Activated T-cell treated with anti-CD3 and anti-CD28 coated beads, Interleukin-2, amount 50 U/mL, for 72 hours (primary cell): ENCODE measurements at places on chromosomes 2 and 18. TPM values are rescaled to one million over a fixed set of nuclear protein-coding genes. Genes with fewer than 3 reads are reported as not detected.

The MALL gene
- 0.17 TPM for total RNA-seq

DNA sequence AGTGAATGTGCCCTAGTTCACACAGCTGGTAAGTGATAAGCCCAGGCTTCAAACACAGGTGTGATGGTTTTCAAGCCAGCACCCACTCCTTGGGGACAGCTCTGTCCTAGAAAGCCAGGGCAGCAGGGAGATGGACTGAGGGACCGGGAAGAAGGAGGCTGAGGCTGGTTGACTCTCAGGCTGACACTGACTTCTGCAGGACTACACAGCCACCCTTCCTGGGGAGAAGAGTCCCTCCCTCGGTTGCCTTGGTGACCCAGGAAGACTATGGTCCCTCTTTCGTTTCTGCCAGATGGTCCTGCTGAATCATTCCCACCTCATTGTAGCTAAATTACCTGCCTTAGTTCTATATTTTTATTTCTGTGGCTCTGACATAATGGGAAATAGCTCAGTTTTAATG lies 11.3 kb upstream of the FSHR start:
- no peak for DNase-seq
- H3K27ac ChIP-seq: no peak overlapping the region
- H3K4me3 ChIP-seq: no peak overlapping the region
- no peaks in the 10 kb centered on the region for H3K27me3 ChIP-seq
- no peaks in the 10 kb centered on the region for H3K36me3 ChIP-seq

GRCh38 chr2:3450385-3451010 lies 68.8 kb downstream of the ADI1 start:
- H3K27ac ChIP-seq: no peak overlapping the region
- no peaks in the 10 kb centered on the region for H3K4me1 ChIP-seq
- no peak for DNase-seq
- no peak overlapping the region for H3K4me3 ChIP-seq
- no peaks in the 10 kb centered on the region for H3K36me3 ChIP-seq

- H3K27ac ChIP-seq: no peak overlapping the region
- no peak overlapping the region for H3K4me3 ChIP-seq
- DNase-seq: no peak
Observed at GRCh38 chr18:433298-433697, 67.2 kb downstream of the COLEC12 start.

The PDK1 gene
- total RNA-seq: 22.5 TPM

The SLC1A4 gene
- total RNA-seq: 45.3 TPM

DNA sequence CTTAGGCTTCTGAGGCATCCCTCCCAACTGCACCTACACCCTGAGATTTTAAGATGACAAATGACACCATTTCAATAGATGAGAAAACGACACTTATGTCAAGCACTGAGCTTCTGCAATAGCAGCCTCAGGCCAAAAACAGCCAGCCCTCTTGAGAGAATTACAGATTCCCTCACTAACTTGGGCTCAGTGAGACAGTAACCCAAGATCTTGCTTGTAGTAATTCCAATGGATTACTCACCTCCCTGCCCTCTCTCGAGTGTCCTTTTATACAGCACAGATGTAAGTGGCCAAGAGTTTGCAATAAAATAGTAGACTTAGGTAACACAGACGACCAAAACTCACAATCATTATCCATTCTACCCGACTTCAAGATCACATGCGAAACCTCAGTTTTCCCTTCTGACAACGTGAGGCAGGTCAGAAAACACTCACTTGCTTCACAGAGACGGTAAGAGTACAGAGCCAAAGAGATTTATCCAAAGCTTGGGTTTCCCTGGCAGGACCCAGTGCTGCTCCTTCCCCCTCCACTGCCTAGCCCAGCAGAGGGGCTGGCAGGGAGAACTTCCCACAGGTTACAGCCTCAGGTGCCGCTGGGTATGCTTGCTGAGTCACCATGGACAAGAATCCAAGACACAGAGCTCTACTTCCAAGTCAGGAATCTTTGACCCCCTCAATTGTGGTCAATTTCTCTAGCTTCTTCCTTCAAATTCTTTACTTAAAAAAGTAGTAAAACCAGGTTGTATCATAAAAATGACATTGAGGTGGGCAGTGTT lies 181.4 kb downstream of the MYO5B start:
- DNase-seq: no peak
- peaks cover 15% of the 10 kb centered on the region for H3K27me3 ChIP-seq
- no peak overlapping the region for H3K27ac ChIP-seq
- no peak overlapping the region for H3K4me3 ChIP-seq
- H3K36me3 ChIP-seq: no peaks in the 10 kb centered on the region

GRCh38 chr2:56191617-56192016 lies 7.8 kb downstream of the CCDC85A start:
- no peaks in the 10 kb centered on the region for H3K36me3 ChIP-seq
- peaks cover 19% of the 10 kb centered on the region for H3K27me3 ChIP-seq
- no peak overlapping the region for H3K4me3 ChIP-seq

GRCh38 chr2:86290596-86291327 lies 46.7 kb downstream of the REEP1 start:
- H3K36me3 ChIP-seq: no peaks in the 10 kb centered on the region
- no peak for DNase-seq
- peaks cover 22% of the 10 kb centered on the region for H3K27me3 ChIP-seq

The C2orf78 gene
- not detected for total RNA-seq

The XRCC5 gene
- 324 TPM for total RNA-seq

DNA sequence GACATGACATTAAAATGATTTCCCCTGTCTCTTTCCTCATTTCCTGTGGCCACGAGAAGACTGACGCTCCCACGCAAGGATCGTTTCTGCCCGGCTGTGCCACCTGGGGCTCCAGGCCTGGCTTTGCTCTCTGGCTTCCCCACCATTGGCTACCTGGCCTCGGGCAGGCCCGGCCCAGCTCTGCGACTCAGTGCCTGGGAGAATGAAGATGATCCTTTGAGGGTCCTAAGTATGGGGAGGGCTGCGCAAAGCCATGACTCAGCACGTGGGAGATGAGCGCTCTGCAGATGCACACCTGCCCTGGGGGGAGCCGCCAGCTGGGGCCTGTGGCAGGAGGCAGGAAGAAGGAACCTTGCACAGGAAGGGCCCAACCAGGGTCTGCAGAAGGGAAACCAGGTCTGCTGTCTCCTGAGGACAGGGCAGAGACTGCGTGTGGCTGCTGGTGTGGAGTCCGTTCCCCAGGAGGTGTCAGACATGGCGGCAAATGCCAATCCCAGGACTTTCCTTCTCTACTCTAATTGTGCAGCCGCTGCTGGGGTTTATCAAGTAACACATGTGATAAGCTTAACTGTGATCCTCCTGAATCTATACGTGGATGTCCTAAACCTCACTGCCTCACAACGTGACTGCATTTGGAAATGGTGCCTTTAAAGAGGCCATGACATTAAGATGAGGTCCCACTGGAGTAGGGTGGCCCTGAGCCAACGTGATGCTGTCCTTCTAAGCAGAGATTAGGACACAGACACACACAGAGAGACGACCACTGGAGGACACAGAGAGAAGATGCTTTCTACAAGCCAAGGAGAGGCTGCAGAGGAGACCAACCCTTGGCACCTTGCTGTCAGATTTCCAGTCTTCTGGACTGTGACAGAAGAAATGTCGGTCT lies 32.9 kb downstream of the MBP start:
- peak; percentile 25 for DNase-seq
- peak overlapping the region; percentile 71 for H3K27ac ChIP-seq
- peak overlapping the region; percentile 87 for H3K4me3 ChIP-seq
- H3K4me1 ChIP-seq: peaks cover 92% of the 10 kb centered on the region
- H3K36me3 ChIP-seq: peaks cover 15% of the 10 kb centered on the region
